ENCODE measurements at places on chromosomes 2 and 18. TPM values are rescaled to one million over a fixed set of nuclear protein-coding genes. Genes with fewer than 3 reads are reported as not detected.

CNDP1 gene
- total RNA-seq: not detected

DES gene
- total RNA-seq: not detected

MLPH gene
- not detected for total RNA-seq

LOXHD1 gene
- total RNA-seq: not detected

CACNB4 gene
- 14.2 TPM for total RNA-seq

MC4R gene
- total RNA-seq: 0.15 TPM

CNGA3 gene
- not detected for total RNA-seq

Measured in neural progenitor cell (in vitro differentiated cells).